ENCODE measurements at places on chromosomes 5 and 9.

GRCh38 chr9:13688990-13689600 lies 409.6 kb upstream of the MPDZ start:
- DNase-seq: no peak

- no peak for DNase-seq
Observed at GRCh38 chr5:146827901-146828300, 50.7 kb downstream of the PPP2R2B start.

DNA sequence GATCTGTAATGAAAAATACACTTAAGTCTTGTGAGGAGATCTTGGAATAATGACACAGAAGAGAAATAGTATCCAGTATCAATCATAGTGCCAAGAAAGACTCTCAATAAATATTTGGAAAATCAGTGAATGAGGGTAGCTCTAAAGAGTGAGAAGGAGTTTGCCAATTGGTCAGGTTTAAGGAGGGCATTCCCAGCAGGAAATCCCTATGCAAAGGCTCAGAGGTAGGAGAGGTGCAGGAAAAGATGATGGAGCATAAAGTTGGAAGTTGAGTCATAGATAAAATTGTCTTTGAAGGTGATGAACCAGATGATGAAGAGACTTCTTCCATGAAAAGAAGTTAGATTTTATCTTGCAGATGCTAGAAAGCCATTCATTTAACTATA lies 27.8 kb downstream of the TNPO1 start:
- no peak for DNase-seq

- no peak for DNase-seq
Observed at GRCh38 chr5:172303162-172303561, 19.6 kb upstream of the UBTD2 start.

- no peak for DNase-seq
Observed at GRCh38 chr5:37034955-37035354, 158.4 kb downstream of the NIPBL start.

DNA sequence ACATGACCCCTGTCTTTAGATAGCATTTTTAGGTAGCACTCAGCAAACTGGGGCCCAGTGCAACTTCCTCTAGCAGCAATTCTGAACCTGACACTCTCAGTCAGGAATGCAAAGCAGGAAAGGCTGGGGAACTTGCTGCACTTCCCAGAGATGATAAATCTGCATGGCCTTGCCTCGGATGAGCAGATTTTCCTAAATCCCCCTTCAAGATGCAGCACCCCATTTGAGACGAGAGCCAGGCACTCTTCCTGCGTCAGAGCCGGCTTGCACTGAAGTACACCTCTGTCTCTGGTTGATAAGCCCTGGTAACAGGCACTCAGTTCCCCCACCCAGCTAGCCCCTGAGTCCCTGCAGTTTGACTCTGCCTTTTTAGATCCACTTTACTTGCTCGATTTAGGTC lies 296.7 kb upstream of the PANK3 start:
- DNase-seq: no peak

GRCh38 chr5:4893063-4893744 lies 246.9 kb upstream of the ADAMTS16 start:
- DNase-seq: no peak

DNA sequence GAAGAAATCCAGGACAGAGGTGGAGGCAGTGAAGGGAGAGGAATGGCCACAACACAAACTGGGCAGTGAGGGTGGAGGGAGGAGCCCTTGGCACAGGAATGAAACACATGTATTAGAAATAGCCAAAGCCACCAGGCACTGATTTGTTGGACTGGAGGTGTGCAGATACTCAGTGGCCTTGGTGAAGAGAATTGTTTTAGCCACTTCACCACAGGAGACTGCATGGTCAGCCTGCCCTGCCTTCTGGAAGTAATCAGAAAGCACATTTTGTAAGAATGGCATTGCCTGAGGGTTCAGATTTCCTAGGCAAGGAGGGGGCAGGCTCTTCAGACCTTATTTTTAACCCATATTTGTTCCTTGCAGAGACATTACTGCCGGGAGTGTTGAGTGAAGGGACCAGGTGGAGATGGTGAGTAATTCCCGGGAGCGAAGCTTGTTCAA lies 2.2 kb downstream of the SGCD start:
- DNase-seq: no peak

DNA sequence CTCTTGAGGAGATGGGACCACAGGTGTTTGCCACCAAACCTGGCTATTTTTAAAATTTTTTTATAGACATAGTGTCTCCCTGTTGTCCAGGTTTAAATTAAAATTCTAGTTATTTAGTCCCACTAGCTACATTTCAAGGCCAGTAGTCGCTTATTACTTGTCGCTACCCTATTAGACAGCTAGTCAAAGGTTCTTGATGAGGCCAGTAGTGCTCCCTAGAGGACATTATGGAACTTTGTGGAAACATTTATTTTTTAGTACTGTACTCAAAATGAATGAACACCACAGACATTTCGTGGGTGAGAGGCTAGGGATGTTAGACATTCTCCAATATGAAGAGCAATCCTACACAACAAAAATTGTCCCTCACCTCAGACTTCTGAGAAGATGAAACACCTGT lies 14.4 kb upstream of the GRXCR2 start:
- DNase-seq: no peak

- DNase-seq: no peak
Observed at GRCh38 chr9:91116211-91116610, 245.5 kb downstream of the AUH start.

DNA sequence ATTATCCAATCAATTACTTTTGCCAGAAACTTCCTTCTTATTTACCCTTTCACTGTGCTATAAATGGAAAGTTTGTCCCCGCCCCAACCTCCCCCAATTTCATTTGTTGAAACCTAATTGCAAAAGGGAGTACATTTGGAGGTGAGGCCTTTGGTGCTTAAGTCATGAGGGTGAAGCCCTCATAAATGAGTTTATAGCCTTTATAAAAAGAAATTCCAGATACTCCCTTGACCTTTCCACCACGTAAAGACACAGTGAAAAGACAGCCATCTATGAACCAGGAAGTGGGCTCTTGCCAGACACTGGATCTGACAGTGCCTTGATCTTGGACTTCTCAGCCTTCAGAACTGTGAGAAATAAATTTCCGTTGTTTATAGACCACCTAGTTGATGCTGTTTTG lies 82.3 kb downstream of the NUDT12 start:
- DNase-seq: no peak

GRCh38 chr9:125121146-125121545 lies 22.2 kb downstream of the SCAI start:
- DNase-seq: no peak

GRCh38 chr5:68643064-68643463 lies 427.5 kb downstream of the PIK3R1 start:
- no peak for DNase-seq

- DNase-seq: no peak
Observed at GRCh38 chr9:96245399-96245798, 56.6 kb downstream of the HSD17B3 start.

DNA sequence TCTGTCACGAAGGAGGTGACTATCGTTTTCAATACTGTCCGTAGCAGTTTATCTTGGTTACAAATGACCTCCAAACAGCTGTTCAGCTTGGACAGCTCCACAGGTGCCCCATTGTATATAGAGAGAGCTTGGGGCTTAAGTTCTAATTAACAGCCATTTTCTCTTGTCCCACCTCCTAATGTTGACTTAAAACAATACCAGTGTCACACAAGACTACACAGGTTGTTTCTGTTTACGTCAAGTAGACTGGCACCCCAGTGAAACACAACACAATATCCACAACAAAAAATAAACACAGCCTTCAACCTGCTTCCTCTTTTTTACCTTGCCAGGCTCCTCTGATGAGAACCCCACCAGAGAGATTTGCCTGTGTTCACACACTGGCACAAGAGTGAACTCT lies 39.8 kb upstream of the TLE1 start:
- no peak for DNase-seq

DNA sequence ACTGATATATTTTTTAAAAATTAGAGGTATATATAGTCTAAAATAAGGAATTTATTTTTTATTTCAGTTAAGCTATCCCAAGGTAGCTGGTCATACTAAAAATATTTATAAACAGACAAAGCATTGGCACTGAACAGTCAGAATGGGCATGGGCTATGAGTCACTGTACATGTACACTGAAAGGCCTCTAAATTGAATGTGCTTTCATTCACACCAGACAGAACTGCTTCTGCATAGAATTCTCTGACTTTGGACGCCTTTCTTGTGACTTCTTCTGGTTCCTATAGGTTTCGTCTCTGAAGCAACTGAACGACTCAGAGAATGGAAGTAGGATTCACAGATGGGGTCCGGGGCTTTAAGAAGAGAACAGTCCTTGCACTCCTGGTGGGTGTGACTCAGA lies 394.8 kb upstream of the MEF2C start:
- DNase-seq: no peak

- DNase-seq: no peak
Observed at GRCh38 chr5:41122459-41122858, 51.3 kb upstream of the MROH2B start.

- no peak for DNase-seq
Observed at GRCh38 chr9:29312327-29312726, 1739.0 kb upstream of the C9orf72 start.

GRCh38 chr9:5841771-5842573 lies 9.1 kb upstream of the ERMP1 start:
- DNase-seq: peak; percentile 24

DNA sequence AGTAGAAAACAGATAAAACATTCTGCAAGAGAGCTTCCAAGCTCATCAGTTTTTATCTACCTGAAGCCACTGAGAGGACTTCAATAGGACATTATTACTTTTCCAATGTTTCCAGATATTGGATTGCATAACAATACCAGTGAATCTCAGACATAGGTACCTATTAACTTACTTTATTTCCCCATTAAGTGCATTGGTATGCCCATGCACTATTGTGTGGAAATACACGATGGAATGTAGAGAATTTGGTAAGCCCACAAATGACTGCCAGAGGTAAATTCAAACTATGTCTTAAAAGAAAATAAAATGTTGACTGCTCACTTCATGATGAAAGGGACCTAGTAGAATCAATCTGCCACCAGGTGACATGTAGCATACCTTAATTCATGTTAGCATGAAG lies 48.1 kb upstream of the PRR16 start:
- no peak for DNase-seq

GRCh38 chr9:23651051-23651450 lies 175.0 kb downstream of the ELAVL2 start:
- DNase-seq: no peak

GRCh38 chr9:109286981-109287380 lies 33.9 kb downstream of the EPB41L4B start:
- DNase-seq: no peak

DNA sequence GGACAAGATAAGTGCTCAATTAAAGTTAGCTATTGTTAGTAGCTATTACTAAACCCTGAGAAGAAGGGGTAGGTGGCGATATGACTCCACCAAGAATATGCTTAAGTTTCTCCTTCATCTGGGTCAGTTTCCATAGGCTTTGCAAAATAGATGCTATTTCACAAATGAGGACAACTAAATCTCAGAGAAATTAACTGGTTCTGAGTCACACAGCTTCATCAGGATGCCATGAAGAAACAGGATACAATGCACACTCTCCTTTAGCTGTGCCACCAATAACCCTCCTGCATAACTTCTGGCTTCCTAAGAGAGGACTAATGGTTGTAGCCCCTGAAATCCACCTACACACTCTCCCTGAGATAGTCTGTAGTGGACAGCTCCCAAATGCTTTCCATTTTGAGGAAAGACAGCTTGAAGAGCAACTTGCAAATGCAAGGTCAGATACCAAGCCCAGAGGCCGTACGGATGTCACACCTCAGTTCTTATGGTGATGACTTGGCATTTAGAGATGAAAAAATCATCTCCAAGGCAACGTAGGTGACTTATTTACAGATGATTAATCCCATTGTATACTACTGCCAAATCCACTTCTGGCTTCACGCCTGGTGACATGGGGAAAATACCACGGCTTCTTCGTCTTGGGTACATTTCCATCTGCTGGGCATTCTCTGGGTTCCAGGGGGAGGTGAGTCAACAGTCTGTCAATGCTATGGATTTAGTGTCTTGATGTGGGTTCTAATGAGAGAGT lies 251.4 kb upstream of the IL12B start:
- no peak for DNase-seq

DNA sequence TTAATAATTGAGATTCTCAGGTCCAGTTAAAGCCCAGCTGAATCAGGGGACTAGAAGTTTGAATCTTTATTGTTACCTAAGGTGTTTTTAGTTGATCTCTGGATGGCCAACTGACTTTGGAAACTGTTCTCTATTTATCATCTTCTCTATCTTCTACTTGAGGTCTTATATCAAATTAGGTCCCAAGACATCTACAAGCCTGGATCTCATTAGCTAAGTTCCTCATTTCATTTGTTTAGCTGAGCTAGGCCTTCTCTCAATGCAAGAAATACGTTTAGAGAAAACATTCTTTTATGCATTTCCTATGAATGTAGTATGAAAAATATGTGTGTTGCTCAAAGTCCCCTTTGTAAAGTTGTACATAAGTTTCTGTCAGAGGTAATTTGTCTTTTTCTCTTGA lies 196.6 kb downstream of the PTTG1 start:
- no peak for DNase-seq

GRCh38 chr5:139649082-139649991 lies 1.2 kb downstream of the CXXC5 start:
- DNase-seq: no peak

DNA sequence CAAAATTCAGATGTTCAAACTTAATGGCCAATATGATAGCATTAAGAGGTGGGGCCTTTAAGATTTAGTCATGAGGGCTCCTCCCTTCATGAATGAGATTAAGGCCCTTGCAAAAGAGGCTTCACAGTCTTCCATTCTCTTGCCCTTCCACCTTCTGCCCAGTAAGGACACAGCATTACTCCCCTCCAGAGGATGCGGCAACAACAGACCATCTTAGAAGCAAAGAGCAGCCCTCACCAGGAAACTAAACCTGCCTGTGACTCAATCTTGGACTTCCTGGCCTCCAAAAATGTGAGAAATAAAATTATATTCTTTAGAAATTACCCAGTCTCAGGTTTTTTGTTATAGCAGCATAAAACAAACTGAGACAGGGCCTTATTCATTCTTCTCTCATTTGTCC lies 8.2 kb downstream of the AP3B1 start:
- DNase-seq: no peak

DNA sequence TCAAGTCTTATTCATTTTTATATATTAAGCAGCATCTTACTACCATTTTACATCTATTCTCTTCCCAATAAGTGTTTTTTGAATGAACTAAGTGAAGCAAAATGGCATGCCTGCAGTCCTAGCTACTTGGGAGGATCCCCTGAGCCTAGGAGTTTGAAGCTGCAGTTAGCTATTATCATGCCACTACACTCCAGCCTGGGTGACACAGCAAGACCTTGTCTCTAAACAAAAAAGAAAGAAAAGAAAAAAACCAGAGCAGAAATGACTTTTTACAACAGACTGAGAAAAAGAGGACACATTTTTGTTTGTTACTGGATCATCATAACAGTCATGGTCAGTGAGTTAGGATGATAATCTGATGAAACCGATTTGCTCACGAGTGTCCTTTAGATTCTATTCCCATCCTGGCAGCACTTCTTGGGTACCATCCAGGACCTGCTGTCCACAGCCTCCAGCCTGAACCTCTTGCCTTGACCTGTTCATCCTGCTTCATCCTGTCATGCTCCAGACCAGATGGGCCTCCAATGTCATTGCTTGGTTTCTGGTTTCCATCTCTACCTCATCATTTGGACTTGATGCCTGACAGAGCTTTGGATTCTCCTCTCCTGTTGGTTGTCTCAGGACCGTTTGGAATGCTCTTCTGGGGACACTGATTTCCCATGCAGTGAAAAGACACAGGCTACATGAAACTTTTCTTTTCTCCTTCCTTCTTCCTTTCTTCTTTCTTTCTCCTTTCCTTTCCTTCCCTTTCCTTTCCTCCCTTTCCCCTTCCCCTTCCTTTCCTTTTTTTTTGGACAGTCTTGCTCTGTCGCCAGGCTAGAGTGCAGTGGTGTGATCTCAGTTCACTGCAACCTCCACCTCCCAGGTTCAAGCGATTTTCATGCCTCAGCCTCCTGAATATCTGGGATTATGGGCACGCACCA lies 50.1 kb upstream of the GLRX start:
- DNase-seq: no peak
